CD8-positive, alpha-beta memory T cell (primary cell): ENCODE measurements at places on chromosomes 16 and 17.

- DNase-seq: no peak
Observed at GRCh38 chr17:19336938-19337711, 25.4 kb downstream of the B9D1 start.

GRCh38 chr17:79667121-79667715 lies 56.4 kb upstream of the RBFOX3 start:
- no peak for DNase-seq

GRCh38 chr17:30519166-30519565 lies 42.0 kb downstream of the GOSR1 start:
- no peak for DNase-seq

GRCh38 chr16:62625326-62625725 lies 589.1 kb upstream of the CDH8 start:
- no peak for DNase-seq

DNA sequence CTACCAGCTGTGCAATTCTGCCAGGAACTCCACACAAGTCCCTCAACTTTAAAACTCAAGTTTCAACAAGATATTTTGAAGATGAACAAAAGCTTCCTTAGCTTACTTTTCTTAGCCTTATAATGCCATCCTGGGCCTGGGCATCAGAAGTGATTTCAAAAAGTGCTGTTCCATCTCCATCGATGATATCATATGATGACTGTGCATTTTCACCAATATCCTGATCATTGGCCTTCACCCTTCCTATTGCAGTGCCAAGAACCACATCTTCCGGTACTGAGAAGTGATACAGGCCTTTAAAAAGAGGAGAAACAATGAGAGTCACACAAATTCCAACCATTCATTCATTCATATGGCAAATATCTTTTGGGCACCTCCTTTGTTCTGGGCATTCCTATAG lies 215.4 kb downstream of the CDH8 start:
- DNase-seq: no peak

DNA sequence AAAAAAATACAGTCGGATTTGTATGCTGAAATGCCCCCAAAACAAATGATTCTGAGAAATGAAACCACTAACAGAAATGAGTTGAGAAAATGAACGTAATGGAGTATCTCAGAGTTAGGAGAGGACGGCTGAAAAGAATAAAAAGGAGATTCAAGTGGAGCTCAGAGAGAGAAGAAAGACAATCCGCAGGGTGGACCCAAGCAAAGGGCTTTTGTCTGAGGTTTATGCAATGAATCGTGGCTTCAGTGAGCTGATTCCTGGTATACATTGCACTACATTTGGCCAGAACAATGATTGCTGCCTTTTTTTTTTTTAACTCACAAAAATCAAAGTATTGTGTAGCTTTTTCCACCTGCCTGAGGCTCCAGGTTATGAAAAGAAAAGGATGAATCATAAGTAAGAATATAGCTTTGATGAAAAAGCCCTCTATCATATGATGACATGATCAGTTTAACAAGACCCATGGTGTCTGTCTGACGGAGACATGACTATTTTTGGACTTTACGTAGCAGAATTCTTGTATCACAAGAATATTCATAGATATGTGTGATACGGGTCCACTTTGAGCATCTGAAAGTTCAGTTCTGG lies 4.4 kb upstream of the MED9 start:
- DNase-seq: no peak

- no peak for DNase-seq
Observed at GRCh38 chr16:26988186-26988585, 78.5 kb upstream of the C16orf82 start.

- no peak for DNase-seq
Observed at GRCh38 chr16:77556201-77556873, 121.5 kb upstream of the ADAMTS18 start.

GRCh38 chr17:77225265-77225664 lies 84.5 kb downstream of the SEC14L1 start:
- DNase-seq: no peak

DNA sequence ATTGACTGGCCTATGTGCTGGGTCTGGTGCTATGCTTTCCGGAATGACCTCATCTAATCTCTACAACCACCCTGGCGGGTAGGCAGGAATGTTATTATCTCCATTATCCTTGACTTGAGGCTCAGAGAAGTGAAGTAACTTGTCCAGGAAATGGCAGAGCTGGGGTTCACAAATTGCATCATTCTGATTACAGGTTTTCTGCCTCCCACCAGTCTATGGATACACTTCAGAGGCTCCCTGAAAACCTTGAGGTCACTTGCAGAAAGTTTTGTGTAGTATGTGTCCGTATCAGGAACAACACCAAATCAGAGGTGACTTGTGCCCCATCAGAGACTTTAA lies 19.1 kb downstream of the NOD2 start:
- no peak for DNase-seq

GRCh38 chr16:63192980-63193379 lies 1156.7 kb upstream of the CDH8 start:
- no peak for DNase-seq

DNA sequence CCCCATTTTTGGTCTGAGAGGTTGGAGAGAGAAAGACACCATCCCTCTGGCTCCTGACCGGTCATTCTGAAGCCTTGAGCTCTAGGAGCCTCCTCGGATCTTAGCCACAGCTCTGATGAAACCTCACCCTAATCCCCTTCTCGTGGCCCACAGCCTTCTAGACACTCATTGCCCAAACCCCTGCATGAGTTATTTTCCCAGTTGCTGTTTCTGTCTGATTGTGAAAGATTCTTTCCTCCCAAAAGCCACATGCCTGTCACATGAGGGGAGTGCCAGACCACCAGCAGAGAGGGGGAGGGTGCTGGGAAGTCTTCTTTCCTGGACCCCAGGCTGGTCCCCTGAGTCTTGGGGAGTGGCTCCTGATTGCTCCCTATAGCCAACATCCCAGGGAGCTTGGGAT lies 17.6 kb upstream of the ABR start:
- no peak for DNase-seq

GRCh38 chr16:1320658-1321240 lies 11.3 kb downstream of the UBE2I start:
- DNase-seq: no peak

GRCh38 chr17:14794961-14795360 lies 470.2 kb downstream of the PMP22 start:
- DNase-seq: no peak

- DNase-seq: no peak
Observed at GRCh38 chr16:78505544-78506366, 406.3 kb downstream of the WWOX start.

- no peak for DNase-seq
Observed at GRCh38 chr16:65548470-65548869, 426.6 kb upstream of the CDH11 start.

- DNase-seq: no peak
Observed at GRCh38 chr16:17302620-17303019, 168.1 kb downstream of the XYLT1 start.

DNA sequence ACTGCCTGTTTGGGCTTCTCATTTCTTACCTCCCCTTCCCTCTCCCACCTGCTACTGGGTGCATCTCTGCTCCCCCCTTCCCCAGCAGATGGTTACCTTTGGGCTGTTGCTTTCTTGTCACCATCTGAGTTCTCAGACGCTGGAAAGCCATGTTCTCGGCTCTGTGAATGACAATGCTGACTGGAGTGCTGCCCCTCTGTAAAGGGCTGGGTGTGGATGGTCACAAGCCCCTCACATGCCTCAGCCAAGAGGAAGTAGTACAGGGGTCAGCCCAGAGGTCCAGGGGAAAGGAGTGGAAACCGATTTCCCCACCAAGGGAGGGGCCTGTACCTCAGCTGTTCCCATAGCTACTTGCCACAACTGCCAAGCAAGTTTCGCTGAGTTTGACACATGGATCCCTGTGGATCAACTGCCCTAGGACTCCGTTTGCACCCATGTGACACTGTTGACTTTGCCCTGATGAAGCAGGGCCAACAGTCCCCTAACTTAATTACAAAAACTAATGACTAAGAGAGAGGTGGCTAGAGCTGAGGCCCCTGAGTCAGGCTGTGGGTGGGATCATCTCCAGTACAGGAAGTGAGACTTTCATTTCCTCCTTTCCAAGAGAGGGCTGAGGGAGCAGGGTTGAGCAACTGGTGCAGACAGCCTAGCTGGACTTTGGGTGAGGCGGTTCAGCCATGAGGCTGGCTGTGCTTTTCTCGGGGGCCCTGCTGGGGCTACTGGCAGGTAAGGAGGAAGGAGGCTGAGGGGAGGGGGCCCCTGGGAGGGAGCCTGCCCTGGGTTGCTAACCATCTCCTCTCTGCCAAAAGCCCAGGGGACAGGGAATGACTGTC lies at the start of gene CD68:
TSS of gene CD68 (plus strand) at position 638 of the 833 bp plus-strand sequence. CDS start at position 678, 40 bp downstream.
- DNase-seq: peak; percentile 27

- no peak for DNase-seq
Observed at GRCh38 chr16:81457326-81458133, 12.9 kb downstream of the CMIP start.

DNA sequence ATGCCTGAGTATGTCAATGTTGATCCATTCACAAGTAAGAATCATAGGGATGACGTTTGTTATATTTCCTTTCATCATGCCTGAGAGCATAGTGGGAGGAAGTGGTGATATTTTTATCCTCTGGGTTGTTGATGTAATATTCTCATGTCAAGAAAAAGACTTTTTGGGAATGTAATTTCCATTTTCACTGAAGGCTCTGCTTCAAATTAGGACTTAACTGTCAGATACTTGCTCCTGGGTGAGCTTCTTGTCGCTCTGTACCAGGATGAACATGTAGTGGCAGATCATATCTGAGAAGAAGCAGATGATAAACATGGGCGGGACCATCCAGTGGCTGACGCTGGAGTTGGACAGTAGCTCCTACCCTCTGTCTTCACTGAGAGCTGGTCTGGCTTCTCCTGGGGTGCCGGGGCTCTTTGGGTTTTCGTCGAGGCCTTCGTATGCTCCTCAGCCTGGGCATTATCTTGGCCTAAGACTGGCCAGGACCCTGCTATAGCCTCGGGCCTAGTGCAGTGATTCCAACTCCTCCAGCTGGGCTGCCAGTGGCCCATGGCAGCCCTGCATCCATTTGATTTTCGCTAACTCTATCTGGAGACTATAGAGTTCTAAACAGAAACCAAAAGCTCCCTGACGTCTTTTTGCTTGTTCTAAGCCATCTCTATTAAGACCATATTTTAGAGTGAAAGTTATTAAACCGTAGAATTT lies 19.7 kb downstream of the CYB5B start:
- DNase-seq: peak; percentile 36

DNA sequence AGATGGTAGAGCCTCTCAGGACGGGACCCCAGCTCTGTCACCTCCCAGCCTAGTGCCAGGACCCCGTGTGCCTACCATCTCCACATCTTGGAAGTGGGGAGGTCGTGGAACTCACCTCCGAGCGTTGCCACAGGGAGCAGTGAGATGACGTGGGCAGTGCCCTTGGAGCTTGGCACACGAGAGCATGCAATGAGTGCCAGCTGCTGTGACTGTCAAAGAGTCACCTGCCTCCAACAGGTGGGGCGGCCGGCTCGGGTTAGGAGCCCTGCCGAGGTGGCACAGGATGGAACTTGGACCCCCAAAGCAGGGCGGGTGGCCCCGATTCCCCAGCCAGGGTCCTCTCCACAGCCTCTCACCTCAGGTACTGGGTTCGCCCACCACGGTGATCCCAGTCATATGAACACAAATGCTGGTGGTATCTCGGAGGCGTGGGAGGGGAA lies 5.5 kb downstream of the VPS4A start:
- no peak for DNase-seq

DNA sequence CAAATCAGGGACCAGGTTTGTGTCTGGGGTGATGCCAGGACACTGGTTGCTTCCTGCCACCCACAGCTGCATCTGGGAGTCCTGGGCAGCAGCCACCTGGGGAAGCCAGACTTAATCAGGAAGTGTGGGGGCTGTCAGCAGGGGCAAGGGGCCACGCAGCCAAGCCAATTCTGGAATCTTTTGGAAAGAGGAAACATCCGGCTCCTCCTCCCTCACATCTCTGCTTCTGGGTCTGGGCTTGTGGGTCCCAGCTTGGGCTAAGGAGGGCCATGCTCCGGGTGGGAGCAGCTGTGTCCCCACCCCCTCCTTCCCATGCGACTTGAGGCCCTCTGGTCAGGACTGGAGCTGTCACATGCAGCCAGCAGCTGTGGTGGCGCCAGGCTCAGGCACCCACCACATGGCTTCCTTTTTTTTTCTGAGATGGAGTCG lies 37.0 kb upstream of the CCDC182 start:
- DNase-seq: no peak

DNA sequence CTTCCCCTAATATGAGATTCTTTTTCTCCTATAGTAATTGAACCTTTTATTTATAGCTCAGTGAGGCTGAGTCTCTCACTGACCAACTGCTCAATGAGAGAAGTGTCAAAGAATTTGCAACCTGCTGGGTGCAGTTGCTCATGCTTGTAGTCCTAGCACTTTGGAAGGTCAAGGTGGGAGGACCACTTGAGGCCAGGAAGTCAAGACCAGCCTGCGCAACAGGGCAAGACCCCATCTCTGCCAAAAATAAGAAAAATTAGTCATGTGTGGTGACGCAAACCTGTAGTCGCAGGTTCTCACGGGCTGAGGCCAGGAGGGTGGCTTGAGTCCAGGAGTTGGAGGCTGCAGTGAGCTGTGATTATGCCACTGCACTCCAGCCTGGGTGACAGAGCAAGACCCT lies 30.9 kb upstream of the CRYBA1 start:
- no peak for DNase-seq

DNA sequence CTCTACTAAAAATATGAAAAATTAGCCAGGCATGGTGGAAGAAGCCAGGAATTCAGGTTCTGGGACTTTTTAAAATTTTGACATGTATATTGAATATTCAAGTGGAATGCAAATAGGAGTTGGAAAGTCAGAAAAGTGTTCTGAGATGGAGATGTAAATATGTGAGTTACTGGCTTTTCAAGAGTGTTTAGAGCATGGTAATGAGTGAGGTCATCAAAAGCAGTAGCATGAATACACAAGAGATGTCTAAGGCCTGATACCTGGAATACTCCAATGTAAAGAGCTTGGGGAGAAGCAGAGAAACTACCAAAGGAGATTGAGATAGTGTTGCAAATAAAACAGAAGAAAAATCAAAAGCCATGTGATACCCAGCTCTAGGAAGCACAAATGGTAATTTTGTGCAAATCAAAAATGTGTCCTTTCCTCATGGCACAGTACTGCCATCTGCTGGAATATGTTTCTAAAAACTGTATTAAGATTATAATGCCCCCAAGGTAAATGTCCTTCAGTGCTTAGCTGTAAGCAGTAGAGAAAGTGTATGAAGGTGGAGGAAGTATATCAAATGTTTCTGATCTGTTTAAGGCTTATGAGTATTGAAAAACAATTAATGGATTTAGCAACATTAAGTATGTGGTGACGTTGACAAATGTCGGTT lies 908.4 kb downstream of the KCNJ18 start:
- no peak for DNase-seq
